Hematopoietic multipotent progenitor cell treated with erythropoietin and hydrocortisone succinate and interleukin-3 and kit ligand, for 17 days (in vitro differentiated cells): ENCODE measurements at places on chromosomes 6 and 20.

GRCh38 chr6:70985156-70985555 lies 28.3 kb upstream of the B3GAT2 start:
- no peak for DNase-seq

GRCh38 chr6:170229851-170230519 lies 60.9 kb downstream of the DLL1 start:
- no peak for DNase-seq

GRCh38 chr6:70315079-70315751 lies 12.3 kb upstream of the COL9A1 start:
- no peak for DNase-seq

- no peak for DNase-seq
Observed at GRCh38 chr6:168526841-168527281, 85.9 kb downstream of the SMOC2 start.

DNA sequence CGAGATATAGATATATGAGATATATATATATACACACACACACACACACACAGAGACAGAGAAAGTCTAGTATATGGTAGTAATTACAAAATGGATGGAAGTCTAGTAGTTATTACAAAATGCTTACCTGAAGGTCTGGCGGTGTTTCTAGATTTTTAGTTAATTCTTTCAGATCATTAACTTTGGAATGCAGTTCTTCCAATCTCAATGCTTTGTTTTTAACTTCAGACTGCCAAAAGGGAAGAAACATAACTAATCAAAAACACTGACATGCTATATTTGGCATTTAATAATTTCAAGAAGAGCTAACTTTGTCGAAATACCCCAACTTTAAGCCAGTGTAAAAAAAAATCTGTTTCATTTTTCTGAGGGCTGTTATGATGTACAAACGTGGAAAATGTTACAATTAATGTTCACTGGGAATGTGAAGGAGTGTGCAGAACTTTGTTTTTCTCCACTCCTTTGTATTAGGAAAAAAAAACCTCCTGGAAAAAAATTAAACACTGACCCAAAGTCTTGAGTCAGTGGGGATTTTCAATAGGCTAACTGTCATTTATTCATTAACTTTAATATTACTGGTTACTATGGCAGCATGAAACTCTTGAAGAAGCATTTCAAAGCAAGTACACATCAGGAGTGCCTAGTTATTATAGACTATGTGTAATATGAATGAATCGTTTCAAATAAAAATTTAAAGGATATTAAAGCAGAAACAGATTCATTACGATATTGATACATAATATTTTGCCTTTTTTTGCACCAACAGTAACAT lies 232.9 kb downstream of the SYNE1 start:
- no peak for DNase-seq

GRCh38 chr20:37484331-37484730 lies 36.7 kb upstream of the NNAT start:
- no peak for DNase-seq

DNA sequence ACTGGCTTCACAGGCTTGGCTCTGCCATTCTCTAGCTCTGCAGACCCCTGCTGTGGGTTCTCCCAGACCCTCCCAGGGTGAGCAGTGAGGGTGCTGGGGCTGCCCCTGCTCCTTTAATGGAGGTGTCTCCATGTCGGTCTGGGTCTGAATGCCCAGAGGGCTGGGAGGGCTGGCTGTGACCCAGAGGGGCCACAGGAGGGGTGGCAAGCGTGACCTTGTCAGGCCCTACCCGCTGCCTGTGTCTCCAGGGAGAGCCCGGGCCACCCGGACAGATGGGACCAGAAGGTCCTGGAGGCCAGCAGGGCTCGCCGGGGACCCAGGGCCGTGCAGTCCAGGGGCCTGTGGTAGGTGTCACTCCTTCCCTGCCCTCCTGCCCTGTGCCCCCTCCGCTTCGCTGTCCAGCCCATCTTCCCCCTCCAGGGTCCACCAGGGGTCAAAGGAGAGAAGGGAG lies 32.1 kb downstream of the COL20A1 start:
- DNase-seq: no peak

DNA sequence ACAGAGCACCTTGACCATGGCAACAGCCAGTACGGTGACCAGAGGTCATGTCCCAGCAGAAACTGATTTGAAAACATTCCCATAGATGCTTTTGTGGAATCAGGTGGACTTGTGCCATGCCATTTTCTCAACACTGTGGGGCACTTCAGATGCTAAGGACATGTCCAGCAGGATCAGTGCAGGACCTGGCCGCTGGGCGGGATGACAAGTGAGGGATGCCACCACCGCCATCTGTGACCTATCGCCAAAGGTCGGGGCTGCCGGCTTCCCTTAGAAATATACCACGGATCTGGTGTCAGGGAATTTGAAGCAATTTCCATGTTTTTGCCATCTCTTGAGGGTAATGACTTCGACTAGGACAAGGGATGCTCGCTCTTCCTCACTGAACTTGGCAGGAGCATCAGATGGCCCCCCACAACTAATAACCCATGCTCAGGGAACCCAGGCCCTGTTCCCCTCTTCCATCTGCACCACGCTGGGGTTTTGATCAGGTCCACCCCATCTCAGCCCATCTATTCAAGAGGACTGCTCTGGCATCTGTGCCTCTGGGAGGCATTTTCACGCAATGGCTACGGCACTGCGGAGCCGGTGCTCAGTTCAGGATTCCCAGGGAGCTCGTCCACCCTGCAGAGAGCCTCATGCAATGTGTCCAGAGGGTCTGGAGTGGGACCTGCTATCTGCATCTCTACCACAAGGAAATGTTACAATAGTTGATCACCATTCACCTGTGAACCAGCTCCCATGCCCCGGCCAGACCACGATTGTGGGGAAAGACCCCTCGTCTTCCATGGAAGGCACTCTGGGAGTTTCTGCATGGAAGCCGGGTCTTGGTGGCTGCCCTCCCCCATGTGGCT lies 302.6 kb downstream of the TAF4 start:
- DNase-seq: no peak

DNA sequence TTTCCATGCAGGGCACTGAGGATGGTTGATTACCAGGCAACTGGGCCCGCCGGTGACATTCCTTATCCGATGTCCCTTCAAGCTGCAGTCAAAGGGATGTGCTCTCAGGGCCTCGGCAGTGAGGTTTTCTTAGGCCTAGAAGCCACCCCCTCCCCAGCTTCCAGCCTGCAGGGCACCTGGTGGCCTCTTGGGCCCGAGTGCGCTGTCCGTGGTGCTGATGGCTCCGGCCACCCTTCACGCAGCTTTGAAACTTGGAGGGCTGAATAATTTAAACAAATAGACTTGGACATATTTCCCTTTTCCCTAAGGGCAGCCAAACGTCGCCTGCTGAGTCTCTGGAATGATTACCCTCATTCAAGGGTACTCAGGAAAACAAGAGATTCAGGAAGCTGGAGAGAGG lies 8.9 kb upstream of the MLN start:
- DNase-seq: no peak
